Effector memory CD4-positive, alpha-beta T cell (primary cell): ENCODE measurements at places on chromosomes 12 and 14.

DNA sequence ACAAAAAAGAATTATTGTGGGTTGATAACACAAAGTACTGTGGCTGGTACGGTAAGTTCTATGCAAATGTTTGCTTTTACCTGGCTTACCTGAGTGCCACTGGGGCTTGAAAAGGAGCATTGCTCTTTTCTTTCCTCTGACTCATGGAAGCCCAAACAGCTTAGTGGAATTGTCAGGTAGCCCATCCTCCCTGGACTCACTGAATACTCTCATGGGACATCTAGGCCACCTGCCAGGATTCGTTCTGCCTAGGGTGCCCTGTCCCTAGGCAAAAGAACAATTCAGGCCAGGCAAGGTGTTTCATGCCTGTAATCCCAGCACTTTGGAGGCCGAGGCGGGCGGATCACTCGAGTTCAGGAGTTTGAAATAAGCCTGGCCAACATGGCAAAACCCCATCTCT is 22.5 kb upstream of the YAF2 start:
- DNase-seq: no peak

DNA sequence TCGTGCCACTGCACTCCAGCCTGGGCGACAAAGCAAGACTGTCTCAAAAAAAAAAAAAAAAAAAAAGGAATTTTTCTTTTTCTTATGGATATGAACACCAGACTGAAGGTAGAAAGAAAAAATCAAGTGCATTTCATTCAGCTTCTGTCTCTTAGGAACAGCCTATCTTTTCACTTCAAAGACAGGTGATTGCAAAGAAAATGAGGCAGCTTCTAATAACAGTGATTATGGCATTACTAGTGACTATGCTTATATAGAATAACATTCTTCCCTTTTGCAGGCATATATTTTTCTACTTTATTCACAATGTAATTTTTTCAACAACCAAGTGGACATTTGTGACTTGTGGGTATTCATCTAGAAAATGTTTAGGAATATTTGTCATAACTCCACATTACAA is 295.5 kb upstream of the ATXN7L3B start:
- no peak for DNase-seq

- DNase-seq: no peak
These were observed 99.0 kb downstream of the GARIN6 start for GRCh38 chr12:99746538-99746937.

DNA sequence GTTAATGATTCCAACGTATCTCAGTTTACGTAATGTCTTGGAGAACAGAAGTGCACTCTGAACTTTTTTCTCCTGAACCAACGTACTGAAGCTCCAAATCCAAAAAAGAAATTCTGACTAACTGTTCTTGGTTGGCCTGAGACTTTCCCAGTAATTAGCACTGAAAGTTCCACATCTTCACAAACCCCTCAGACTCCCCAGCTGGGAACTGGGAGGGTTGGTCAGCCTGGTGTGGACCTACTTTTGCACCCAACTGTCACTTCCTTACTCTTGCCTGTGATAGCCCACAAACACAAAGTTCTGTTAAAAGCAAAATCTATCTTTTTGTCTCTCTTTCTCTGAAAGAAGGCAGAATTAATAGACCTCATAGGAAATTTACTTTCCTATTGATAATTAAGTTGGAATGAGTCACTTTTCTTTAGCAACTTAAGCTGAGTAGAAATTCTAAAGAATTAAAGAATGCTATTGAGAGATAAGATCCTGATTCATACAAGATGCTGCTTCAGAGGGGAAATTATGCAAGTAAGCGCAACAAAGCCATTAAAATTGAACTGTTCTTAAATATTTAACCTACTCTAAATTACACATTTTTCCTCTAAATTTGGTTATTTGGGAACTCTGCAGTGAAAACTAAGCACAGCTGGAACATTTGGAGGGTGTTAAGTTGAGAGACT is 155.0 kb downstream of the EPS8 start:
- DNase-seq: no peak

- no peak for DNase-seq
These were observed 175.7 kb downstream of the NPAS3 start for GRCh38 chr14:33114331-33114730.

- no peak for DNase-seq
These were observed 572.5 kb downstream of the DIO2 start for GRCh38 chr14:79638672-79639266.

DNA sequence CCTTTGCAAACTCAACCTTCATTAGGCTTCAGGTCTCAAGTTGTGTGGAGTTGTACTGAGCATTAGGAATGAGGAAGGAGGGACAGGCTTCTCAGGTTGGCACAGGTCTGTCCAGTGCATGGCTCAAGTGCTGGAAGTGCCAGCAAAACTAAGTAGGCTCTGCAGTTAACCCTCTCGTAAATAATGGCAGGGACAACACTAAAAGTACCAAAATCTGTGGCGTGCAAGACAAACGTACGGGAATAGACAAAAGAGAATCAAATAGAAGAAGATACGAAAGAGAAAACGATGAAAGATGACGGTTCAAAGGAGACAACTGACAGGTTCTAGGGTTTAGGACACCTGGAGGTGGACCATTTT is 612 bp downstream of the TRAPPC6B start:
- no peak for DNase-seq

- DNase-seq: no peak
These were observed 18.8 kb downstream of the SOCS2 start for GRCh38 chr12:93591137-93591868.

DNA sequence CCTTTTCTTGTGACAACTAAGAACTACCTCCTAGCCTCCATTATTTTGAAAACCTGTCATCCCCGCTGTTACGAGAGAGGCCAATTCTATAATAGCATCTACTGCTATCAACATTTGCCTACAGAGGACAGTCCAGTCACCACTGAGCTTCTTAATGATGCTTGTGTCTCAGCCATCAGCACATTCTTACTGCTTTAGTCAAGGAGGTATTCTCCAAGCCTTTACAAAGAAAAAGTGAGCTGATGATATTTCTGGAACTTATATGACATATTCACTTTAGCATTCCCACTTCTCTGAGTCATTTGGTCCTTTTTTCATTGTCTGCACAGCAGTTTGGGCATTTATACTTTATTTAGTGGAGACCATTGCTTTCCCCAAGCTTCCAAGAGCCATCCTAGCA is 497.7 kb upstream of the RPL10L start:
- no peak for DNase-seq

- no peak for DNase-seq
These were observed 6.3 kb downstream of the CLEC2A start for GRCh38 chr12:9925705-9926393.

GRCh38 chr12:25521625-25522256 is 31.3 kb downstream of the LMNTD1 start:
- DNase-seq: no peak

GRCh38 chr12:94207849-94208621 is 59.7 kb downstream of the PLXNC1 start:
- peak; percentile 8 for DNase-seq

DNA sequence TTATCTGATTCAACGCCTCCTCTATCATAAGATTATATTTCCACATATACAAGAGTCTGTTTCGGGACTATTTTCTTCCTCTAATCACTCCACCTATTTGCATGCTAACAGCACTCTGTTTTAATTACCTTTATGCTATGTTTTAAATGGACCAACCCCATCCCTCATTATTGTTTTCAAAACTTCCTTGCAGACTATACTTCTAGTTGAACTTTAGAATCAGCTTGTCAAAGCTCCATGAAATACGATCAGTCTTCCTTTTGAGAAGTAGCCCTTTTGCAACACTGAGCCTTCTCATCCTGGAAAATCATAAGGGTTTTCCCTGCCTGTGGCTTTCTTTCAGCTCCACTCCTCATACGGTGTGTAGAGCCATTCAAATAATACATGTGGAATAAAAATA is 36.9 kb downstream of the ATG14 start:
- no peak for DNase-seq

- DNase-seq: no peak
These were observed 98.1 kb upstream of the VRK1 start for GRCh38 chr14:96698960-96699539.
